ENCODE measurements at places on chromosomes 3 and 15.

GRCh38 chr3:58009749-58010535 is 1.7 kb downstream of the FLNB start:
- DNase-seq, result peak; percentile 33

GRCh38 chr15:77637851-77638692 is 5.4 kb upstream of the LINGO1 start:
- no peak for DNase-seq

DNA sequence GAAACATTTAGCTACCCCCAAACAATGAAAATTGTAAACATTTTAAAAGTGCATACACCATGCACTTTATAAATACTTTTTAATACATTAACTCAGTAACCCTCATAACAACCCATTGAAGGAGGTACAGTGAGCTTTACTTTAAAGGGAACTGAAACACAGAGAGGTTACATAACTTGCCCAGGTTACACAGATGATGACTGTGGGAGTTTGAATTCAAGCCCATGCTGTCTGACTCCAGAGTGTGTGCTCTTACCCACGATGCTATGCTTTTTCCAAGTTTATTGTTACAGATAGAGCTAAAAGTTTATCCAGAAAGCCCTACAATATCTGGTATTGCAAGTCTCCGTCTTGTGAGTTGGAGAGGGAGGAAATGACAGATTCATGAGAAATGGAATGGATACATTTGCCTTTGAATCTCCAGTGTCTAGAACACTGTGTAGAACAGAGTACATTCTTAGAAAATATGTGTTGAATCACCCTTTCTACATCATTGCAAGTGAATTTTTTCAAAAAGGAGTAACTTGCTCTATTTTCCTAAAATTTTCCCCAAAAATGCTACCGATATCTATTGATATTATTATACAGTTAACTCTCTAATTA is 428.3 kb downstream of the NAALADL2 start:
- DNase-seq, result no peak

DNA sequence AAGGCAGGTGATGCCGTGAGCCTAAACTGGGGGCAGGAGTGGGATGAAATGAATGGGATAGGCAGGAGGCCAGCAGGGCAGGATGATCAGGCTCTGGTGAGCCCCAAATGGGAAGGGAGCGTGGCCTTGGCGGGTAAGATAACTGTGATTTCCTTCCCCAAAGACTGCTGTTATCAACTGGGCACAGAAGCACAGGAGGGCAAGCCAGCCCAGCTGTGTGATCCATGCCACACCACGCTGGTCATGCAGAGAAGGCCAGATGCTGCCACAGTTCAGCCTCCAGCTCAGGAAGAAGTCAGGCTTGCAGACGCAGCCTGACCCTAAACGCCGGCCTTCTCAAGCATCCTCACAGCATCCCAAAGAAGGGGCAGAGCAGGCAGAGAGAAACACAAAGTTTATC is 52.1 kb upstream of the GNB5 start:
- DNase-seq, result no peak

- no peak for DNase-seq
Observed at GRCh38 chr3:125161607-125162219, 50.8 kb downstream of the SLC12A8 start.
